ENCODE measurements at places on chromosomes 5 and 9.

GRCh38 chr9:125397736-125398135, 136.1 kb downstream of the GAPVD1 start:
- DNase-seq = no peak

DNA sequence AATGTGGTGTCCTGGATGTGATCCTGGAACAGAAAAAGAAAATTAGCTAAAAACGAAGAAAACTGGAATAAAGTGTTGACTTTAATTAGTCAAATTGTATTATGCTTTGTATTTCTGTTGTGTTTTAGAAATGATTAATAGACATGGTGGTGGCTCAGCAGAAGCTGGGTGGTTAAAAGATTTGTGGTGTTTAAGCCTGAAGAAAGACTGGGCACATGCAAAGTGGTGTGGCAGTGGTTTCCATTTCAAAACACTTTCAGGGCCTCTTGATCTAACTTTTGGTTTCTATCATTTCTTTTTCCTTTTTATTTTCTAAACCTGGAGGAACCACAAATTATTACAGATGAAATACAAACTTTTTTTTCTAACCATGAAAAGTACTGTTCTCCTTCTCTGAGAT, 44.1 kb downstream of the ADGRV1 start:
- DNase-seq = no peak

DNA sequence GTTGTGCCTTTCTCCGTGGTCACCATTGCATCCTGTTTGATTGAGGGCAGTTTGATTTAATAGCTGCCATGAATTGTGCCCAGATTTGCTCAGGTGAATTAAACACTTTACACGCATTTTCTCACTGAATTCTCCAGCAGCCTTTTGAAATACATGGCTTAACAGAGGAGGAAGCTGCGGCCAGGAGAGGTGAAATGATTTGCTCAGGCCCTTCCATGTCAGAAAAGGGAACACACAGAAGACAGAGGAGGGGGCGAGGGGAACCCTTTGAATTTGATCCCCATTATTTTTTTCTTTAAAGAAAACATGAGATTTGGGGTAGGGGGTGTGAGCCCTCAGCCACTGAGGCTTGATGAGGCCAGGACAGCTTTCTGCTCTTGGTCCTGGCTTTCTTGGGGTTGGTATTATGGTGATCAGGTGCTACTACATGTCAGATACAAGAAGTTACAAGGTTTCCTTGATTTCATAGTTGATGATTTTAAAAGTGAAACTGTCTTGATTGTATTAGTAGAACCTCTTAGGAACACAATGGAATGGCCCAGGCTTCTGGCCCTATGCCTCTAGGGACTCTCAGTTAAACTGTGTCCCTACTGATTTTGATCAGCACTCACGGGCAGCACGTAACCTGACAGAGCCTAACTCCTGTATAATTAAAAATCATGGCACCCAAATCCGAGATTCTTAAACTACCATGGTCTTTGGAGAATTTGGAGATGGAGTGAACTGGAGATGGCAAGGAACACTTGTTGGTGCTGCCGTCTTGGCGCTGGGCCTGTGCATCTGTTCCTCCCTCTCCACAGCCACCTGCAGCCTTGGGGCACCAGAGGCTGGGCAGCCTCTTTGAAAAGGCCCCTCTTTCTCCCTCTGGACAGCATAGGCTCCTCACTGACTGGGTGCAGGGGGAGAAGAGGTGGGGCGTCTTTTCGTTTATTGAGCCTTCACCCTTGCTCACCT, 107.9 kb downstream of the TRIO start:
- no peak for DNase-seq

DNA sequence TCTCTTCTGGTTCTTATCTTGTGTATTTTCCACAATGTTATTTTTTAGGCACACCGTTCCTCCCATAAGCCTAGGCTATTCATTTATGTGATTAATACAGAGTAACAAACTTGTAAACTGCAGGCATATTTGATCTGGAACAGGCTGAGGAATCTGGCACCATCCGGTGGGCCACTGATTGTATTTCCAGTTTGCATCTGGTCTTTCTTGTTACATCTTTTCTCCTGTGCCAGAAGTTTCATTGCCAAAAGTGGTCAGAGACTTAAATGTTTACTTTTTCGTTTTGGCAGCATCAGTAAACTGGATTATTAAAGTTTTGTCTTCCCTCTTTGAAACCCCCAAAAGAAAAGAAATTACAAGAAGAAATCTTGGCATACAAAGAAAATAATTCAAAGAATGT, 17.9 kb upstream of the ZCCHC7 start:
- no peak for DNase-seq

GRCh38 chr5:138952962-138953361, 77.8 kb upstream of the LRRTM2 start:
- no peak for DNase-seq

Data from urothelium cell line (cell line).